LNCaP clone FGC (cell line): ENCODE measurements at places on chromosomes 16 and 17.

DNA sequence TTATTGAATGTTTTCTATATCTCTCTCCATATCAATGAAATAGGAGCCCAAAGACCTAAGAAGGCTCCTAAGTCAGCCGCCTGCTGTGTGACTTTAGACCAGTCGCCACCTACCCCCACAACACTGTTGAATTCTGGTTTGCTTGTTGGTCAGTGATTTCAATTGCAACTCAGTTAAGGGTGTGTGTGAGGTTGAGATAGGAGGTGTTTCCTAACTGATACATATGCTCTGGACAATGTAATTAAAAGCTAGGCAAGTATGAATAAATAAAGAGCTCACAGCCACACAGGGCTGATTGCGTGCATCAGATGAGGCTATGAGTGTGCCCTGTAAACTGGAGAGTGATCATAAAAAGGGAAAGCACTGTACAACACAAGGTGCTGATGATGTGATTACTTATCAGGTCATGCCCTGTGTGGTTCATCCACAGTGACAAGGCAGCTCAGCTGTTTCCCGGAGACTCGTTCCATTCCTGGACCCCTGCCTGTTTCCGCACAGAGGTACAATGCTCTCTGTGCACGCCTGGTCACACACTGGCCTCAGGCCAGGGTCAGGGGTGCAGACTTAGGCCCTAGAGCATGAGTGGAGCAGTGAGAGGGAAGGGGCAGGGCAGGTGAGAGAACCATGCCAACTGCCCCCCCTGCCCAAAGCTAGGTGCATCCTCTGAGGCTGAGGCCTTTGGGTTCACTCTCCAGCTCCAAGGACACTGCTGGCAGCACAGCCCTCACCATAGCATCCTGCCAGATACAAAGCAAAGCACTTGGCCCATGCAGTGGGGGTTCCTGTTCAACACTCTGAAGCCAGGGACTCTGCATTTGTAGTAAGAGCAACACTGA lies 3.3 kb upstream of the KRT35 start:
- peak; percentile 33 for DNase-seq

DNA sequence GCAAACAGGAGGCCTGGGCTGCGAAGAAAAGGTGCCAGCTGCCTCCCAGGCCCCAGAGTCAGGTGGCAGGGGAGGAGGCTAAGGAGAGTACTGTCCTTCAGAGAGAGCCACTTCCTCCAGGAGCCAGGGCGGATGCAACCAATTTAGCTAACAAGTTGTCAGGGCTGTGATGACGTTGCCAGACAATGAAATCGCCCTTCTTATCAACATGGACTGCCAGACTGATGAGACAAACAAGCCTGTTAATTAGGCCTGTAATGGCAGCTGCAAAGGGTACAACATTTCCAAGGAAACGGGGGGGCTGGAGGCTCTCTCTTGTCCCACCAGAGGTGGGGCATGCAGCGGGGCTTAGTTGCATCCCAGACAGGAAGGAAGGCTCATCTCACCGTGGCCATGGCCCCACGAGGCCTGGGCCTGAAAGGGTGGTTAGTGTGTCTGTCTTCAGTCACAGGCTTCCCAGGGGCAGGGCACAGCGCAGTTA lies 111.8 kb downstream of the SDK2 start:
- no peak for DNase-seq

DNA sequence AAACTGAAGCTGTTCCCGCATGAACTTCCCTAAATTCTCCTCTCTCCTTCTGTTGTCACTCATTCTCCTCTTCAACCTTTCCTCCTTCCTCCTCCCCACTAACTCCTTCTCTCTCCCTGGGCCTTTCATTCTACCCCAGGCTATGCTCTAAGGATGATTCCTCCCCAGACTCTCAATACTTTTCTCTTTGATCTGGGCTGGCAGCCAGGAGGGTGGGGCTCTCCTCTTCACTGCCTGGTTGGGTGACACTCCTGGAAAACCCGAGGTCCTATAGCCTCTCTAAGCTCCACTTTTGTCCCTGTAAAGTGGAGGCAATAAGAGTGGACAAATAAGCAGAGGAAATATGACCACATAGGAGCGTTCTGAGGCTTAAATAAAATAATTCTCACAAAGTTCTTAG lies 46.2 kb downstream of the HSD17B2 start:
- DNase-seq = no peak

DNA sequence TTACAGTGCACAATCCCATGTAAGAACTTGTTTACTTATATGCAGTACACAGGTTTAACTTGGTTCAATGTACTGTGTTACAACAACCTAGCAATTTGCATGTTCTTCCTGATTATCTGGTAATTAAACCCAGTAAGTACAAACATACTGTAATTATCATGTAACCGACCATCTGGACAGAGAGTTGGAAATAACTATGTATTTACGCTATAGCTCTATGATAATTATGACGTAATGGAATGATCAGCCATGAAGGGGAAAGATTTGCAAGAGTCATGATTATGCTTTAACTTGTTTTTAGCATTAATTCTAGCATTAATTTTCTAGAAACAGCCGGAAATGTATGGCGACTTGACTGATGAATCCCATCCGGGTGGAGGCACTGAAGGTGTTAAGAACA lies 74.8 kb upstream of the SALL1 start:
- no peak for DNase-seq

DNA sequence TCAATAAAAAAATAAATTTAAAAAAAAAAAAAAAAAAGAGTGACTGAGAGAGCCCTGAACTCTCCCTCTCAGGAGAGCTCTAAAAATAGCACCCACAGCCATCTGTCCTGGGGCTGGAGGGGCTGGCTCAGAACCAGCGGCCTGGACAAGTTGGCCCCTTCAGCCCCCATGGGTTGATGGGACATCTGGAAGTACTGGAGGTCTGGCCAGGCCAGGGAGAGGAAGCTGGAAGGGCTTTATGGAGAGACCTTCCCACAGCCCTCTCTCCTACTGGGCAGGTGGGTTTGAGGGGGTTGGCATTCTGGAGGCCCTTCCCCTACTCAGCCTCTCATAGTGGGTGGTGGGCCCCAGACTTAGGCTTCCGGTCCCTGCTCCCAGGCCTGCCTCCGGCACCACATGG lies 93.7 kb upstream of the TMEM97 start:
- no peak for DNase-seq

GRCh38 chr17:56697190-56697589 lies 103.7 kb downstream of the NOG start:
- no peak for DNase-seq

GRCh38 chr17:39800540-39800939 lies 62.8 kb downstream of the GRB7 start:
- no peak for DNase-seq

DNA sequence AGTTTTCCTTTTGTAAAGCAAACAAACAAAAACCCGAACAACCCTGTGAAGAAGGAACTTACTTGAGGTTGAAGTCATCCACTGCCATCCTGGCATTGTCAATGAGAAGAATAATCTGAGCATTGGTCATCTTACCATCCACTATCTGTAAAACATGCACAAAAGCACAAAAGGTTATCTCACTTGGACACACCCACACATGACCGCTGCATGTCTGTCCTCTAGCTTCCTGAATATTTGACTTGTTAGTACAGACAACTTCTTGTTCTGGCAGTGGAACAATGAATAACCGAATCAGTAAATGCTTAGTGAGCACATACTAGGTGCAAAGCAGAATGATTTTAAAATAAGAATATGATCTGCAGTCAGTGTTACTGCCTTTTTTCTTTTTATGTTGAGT lies 6.1 kb downstream of the KRT23 start:
- DNase-seq = no peak

- no peak for DNase-seq
Measured at GRCh38 chr17:8443756-8444155, 8.1 kb downstream of the NDEL1 start.

DNA sequence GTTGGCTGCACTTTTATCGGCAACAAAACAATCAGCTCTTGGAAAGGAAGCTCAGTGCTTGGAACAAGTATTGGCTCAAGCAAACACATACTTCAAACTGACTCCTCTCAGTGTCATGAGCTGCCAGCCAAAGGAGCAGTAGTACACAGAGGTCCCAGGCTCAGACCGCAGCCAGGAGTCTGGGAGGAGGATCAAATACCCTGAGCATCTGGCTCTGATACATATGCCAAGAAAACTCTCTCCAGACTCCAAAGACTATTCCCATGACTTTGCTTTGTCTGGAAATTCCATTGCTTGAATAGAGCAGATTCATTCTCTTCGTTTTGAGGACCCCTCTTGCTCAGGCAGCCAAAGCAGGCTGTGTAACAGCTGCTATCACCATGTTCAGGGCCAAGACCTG lies 501.6 kb upstream of the PSMD7 start:
- DNase-seq = no peak

- no peak for DNase-seq
Measured at GRCh38 chr16:10181196-10182162, 749 bp downstream of the GRIN2A start.

DNA sequence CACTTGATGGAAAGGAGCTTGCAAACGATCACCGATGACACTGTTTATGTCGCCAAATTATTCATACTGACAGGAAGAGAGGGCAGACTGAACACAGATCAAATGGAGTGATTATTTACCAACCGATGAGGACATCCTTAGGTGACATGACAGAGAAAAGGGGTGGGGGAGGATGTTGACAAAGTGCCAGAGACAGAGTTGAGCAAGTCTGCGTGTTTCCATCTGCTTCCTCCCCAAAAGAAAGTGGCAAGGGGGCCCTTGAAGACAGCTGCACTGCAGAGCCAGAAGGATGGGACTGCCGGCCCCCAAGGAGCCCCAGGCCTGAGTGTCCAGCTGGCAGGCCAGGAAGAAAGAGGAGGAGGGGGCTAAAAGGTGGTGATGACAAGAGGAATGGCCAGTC lies 191.0 kb upstream of the RPL38 start:
- DNase-seq = no peak

DNA sequence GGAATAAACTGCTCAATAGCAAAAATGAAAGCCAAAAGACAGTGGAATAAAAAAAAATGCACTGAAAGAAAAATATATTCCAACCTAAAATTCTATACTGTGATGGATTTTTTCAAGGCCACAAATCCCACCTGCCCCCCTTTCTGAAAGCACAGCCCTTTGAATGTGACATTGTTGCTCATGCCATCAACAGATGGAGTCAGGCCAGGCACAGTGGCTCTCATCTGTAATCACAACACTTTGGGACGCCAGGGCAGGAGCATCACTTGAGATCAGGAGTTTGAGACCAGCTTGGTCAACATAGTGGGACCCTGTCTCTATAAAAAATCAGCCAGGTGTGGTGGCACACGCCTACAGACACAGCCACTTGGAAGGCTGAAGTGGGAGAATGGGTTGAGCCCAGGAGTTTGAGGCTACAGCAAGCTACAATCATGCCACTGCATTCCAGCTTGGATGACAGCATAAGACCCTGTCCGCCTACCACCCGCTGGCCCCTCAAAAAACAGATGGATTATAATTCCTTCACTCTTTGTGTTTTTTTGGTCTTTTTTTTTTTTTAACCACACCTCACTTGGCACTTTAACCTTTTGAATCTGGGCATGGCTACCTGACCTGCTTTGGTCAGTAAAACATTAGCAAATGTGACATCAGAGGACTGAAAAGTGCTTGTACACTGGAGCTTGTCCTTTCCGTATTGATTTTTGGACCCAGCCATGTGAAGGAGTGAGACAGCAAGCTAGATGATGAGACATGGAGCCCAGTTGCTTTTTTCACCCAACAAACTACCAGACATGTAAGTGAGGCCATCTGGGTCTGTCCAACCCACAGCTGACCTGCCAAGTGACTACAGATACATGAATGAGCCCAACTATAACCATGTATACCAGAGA lies 36.3 kb downstream of the GLG1 start:
- DNase-seq = no peak

DNA sequence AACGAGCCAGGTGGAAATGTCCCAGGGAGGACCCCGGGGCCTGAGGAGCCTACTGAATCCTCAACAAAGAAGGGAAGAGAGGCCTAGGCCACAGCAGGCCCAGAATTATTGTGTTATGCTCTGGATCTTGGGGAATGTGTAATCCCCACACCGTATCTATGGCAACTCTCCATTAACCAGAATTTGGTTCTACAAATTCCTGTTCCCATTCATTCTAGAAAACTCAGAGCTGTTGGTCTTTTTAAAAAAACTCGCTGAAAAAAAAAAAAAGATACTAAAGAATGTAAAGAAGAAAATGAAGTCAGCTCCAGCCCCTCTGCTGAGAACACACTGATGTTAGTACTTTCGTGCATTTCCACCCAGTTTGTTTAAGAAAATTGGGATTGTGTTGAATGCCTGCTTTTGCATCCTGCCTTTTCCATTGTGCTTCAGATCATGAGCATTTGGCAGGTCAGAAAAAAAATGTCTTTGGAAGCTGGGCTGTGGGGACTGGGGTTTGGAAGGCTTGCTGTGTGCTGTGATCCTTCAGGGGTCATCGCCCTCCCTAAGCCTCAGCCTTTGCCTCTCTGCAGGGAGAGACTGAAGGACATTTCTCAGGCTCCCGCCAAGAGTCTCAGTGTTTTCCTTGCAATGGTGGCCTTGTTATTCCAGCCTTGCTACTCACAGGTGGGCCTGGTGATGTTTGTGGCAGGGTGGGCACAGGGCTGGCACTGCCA lies 69.5 kb downstream of the SREBF1 start:
- DNase-seq = no peak

- DNase-seq = no peak
Measured at GRCh38 chr17:41680426-41681040, 8.2 kb upstream of the EIF1 start.

GRCh38 chr17:51354936-51355335 lies 94.6 kb downstream of the UTP18 start:
- no peak for DNase-seq

DNA sequence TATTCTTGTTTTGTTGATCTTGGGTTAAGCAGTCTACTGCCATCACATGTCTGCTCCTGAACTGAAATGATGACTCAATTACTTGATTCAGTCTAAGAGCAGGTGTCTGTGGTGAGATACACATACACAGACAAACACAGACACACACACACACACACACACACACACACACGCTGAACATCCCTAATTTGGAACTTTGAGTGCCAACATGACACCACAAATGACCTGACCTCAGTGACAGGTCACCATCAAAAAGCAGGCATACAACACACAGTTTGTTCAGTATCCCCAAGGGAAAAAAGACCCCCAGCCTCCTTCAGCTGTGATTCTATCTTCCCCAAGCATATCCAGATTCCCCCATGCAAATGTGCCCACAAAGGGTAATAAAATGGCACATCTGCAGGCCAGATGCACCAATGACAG lies 130.1 kb upstream of the TMEM97 start:
- DNase-seq = peak; percentile 26

DNA sequence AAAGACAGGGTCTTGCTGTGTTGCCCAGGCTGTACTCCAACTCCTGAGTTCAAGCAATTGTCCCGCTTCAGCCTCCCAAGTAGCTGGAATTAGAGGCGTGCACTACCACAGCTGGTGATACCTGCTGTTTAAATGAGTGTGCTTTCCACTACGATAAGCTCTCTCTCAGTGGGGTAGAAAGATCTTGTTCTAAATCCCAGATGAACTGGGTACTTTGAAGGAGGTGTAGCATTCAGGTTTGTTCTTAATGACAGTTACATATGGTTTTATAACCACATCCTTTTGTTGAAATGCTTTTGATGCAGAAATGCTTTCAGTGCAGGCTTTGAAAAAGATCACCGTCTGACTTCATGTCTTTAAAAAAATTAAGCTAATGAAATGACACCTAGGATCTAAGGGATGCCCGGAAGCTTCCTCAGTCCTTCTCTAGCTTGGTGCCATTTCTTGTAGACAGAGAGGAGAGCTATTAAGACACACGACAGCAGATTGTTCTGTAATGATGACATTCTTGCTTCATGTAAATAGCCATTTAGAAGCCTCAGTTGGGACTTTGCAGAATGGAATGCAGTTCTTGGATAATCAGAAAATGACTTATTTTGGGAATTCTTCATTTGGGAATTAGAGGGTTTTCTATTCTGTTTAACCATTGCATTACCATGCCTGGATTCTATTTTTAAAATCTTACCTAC lies 19.5 kb downstream of the PMM2 start:
- no peak for DNase-seq
